ENCODE measurements at places on chromosomes 16 and 17.

GRCh38 chr17:82320956-82321927 is 3.8 kb upstream of the CD7 start:
- no peak for DNase-seq

DNA sequence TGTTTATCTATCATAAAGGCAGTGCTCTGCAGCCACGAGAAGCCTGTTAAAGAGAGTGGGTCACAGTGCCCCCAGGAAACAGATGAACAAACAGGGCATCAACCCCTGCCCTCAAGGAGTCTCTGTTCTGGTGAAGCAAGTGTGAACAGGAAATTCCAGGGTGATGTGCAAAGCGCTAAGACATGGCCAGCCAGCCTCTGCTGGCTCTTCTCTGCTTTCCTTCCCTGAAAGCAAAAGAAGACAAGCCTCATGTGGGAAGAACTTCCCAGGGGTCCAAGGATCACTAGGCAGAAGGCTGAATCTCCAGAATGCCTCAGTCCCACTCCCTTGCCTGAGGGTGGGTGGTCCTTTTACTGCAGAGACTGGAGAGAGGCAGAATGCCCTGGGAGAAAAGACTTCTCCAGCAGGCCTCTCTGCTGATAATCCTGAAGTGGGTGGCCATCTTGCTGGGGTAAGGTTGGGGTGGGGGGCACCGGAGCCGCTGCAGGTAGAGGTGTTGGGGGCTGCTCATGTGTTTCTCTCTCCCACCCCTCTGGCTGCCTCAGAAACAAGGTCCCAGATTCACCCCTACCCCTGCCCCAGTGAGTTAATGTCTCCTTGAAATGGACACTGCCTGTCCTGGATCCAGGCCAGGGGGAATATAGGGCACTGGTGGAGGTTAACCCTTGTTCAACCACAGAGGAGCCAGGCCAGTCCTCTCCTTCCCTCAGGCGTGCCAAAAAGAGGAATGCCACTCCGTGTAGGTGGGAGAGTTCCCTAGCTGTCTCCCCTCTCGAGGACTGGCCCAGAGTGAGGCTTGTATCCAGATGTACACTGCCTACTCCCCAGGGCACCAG is 2.4 kb downstream of the ANKRD13B start:
- no peak for DNase-seq

DNA sequence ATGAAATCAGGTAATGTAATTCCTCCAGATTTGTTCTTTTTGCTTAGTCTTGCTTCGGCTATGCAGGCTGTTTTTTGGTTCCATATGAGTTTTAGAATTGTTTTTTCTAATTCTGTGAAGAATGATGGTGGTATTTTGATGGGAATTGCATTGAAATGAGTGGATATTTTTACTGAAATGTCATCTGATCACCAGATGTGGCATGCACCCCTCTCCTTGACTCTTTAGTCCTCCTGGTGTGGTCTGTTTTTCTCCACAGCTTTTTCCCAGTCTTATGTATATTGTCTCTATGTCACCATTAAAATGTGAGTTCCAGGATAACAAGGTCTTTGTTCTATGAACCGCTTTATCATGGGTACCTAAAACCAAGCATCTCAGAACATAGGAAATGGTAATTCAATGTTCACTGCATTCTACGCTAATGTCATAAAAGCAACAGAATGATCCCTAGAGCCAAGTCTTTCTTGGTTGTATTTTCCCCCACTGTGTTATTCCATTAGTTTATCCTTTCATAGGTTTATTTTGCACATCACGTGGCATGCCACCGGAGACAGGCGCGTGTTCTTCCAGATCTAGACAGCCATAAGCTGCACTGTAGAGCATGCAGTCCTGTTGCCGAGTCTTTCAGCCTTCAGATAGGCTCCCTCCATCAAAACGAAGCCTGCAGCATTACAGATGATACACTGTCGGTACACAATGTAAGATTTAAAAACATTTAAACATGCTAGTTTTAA is 172.5 kb downstream of the RPTOR start:
- DNase-seq: peak; percentile 66

DNA sequence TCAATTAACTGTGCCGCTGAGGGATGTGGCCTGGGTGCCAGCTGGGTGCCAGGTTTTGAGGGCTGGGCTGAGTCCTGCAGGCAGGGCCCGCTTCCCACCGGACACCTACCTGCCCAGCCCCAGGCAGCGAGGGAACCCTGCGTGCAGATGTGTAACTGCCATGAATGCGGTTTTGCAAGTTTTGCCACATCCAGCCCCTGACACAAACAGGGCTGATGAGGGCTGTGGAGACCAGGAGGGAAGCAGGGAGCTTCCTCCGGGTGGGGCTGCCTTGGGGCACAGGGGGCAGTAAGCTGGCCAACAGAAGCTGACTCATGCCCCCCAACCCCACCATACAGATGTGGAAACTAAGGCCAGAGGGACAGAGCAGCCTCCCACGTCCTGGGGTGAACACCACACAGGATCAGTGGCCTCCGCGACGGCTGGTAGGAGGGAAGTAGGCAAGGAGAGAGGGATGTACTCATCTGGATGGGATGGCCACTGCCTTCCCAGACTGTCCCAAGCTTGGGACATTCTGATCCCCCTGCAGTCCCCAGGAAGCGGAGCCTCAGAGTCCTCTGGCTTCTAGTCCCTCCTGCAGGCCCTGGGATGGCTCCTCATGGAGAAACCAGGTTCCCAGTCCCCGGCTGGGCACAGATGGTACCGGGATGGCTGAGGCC is 1.6 kb downstream of the UBALD1 start:
- no peak for DNase-seq

DNA sequence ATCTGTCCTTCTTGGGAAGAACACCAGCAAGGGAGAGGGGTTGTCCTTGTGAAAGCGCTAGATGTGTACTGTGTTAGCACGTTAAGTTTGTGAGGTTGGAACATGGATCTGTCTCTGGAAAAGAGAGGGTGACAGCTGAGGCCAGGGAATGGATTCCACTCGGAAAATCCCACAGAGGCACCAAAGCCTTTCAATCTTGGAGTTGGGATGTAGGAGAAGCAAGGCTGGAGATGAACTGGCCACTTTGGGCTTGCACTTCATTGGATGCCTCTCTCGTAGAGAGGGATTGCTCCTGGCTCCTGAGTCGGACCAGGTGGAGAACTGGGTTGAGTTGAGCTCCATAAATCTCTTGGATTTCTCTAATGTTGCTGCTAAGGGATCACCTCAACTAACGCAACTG is 67.2 kb downstream of the CCDC182 start:
- no peak for DNase-seq

DNA sequence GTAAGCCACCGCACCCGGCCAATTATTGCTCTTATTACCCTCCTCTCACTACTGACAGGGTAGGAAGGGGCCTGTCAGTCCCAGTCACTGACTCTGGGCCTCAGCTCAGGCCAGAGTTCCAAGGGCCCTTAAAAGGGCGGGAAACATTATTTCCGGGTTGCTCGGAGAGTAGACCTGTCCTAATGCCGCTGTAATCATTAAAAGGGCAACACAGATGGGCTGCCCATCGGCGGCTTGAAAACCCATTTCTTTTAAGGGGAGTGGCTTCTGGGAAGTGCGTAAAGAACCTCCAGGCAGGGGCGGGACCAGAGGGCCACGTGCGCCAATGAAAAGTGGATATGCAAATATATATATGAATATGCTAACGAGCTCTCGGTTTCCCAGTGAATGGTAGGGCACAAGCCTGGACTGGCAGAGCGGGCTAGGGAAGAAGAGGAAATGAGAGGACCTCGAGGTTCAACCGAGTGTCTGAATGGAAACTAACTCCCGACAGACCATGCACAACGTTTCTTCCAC is 26.6 kb downstream of the PIPOX start:
- no peak for DNase-seq

GRCh38 chr17:13554231-13554630 is 47.5 kb downstream of the HS3ST3A1 start:
- DNase-seq: no peak

DNA sequence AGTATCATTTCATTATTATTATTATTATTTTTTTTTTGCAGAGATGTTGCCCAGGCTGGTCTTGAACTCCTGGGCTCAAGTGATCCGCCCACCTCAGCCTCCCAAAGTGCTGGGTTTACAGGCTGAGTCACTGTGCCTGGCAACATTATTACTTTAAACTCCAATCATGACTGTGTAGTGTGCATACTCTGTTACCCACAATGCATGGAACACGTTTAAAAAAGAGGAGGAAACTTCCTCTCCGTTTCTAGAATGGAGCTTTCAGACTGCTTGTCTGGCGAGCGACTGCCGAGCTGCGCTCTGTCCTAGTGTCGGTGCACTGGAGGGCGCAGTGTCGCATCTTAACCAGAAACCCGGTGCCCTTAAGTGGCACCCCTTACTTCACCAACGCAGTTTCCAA is 22.1 kb upstream of the FASN start:
- peak; percentile 25 for DNase-seq

DNA sequence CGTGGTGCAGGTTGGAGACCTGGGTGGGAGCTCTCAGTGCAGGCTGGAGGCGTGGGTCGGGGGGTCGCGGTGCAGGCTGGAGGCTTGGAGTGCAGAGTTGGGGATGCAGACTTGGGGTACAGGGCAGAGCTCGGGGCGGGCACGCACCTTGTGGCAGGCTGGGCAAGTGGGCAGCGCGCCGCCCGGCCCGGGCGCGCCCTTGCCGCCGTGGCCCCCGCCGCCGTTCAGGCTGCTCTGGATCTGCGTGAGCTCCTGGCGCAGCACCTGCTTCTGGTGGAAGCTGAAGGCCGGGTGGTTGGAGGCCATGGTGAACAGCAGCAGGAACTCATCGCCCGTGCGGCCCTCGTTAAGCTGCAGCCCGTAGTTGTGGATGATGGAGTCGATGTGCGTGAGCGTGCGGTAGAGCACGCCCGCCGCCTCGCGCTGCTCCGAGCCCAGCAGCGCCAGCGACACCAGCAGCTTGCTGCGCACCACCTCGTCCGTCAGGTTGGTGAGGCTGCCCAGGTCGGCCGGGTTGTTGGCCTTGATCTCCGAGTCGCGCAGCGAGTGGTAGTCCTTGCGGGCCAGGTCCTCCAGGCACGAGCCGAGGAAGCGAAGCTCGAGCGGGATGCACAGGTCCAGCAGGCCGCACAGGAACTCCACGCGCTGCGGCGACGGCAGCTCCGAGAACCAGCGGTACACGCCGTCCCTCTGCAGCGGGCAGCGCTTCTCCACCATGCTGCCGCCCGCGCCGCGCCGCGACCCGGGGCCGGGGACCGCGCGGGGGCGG is 1.1 kb downstream of the ZCCHC14 start:
- DNase-seq: no peak

- no peak for DNase-seq
Observed at GRCh38 chr17:3539881-3540540, 17.6 kb downstream of the TRPV3 start.

DNA sequence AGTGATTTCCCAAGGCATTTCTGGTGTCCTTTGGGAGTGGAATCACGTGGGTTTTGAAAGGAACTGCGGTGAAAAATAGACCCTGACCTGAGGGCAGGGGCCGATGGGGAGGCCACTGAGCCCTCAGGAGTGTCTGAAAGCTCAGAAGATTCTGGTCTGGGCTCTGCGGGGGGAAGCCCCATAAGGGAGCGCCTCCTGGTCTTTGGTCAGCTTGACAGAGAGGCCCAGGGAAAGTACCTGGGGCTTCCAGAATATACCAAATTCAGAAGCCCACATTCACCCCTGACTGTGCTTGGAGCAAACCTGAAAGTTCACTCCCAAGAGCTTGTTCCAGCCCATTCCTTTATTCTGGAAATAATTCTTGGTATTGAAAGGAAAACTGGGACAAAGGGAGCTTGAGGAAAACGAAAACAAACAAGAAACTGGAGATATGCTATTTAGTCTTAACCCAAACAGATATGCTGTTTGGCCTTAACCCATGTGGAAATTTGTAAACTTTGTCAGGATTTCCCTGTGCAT is 23.2 kb upstream of the NAGLU start:
- no peak for DNase-seq

DNA sequence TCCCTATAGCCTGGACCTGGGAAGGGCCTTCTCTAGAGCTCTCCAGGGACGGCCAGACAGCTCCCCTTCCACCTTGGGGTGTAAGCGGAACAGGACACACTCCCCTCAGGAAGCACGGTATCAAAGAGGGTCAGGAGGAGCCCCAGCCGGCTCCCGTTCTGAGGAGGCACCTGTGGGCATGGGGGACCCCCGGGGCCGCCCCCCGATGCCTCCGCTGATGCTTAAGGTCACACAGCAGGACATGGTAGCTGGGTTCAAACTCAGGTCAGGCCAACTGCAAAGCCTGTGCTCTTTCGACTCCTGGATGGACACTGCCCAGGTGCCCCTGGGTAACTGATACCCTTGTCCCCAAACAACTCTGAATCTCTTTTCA is 49.8 kb downstream of the CMIP start:
- DNase-seq: no peak

All from fibroblast of skin of left quadriceps (primary cell).